ENCODE measurements at places on chromosomes 5 and 9.

DNA sequence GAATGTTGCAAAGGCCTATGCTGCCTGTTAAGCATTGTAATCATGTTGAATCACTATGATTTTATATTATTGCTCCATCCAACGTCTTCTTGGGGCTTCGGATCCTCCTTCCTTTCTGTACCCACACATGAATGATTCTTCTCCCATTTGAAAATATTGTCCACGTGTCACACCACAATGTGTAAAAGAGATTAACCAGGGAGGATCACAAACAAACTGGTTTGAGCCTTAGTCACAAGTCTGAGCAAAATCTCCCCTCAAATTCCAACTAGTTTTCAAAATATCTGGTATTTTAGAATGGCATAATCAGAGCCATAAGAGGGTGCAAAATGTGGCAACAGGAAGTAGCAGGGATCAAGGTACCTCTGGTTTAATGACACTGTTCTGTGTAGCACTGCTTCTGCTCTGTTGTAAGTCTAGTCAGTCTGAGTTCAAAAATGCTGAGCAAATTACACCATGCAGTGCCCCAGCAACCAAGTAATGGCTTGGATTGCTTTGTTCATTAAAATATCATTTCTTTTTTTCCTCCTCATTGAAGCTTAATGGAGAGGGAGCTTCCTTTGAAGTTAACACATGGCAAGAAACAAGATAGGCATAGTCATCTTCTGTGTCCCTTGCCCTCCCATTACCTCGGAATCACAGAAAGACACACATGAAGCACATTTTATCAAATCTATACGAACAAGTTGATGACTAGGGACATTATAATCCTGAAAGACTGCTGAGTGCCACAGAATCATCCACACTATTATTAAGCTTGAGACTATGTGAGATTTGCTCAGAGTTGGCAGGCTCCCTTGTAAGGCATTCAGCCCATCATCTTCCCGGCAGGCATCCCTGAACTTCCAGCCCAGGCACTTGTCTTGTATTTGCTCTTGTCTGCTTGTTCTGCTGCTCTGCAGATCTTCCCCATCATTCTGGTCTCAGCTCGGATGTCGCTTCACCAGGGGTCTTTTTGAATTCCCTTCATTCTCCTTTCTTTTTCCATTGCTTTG, 102.0 kb upstream of the PRLR start:
- DNase-seq, result no peak

- peak; percentile 36 for DNase-seq
These were observed 5.7 kb upstream of the GAPVD1 start for GRCh38 chr9:125255781-125256391.

- DNase-seq, result no peak
These were observed 94.6 kb upstream of the SLC30A5 start for GRCh38 chr5:68999181-68999580.

- no peak for DNase-seq
These were observed 34.1 kb downstream of the CXXC5 start for GRCh38 chr5:139682016-139682975.

GRCh38 chr5:10645146-10645545, 81.3 kb downstream of the ANKRD33B start:
- DNase-seq, result no peak

GRCh38 chr5:133523013-133523658, 89.2 kb downstream of the FSTL4 start:
- no peak for DNase-seq

- no peak for DNase-seq
These were observed 97.4 kb downstream of the FAM114A2 start for GRCh38 chr5:153941265-153941664.

GRCh38 chr9:87751423-87751822, 25.5 kb downstream of the CTSL start:
- DNase-seq, result no peak

GRCh38 chr9:87537625-87538024, 40.0 kb downstream of the DAPK1 start:
- no peak for DNase-seq

- DNase-seq, result no peak
These were observed 781 bp downstream of the NRG2 start for GRCh38 chr5:140042393-140042642.

DNA sequence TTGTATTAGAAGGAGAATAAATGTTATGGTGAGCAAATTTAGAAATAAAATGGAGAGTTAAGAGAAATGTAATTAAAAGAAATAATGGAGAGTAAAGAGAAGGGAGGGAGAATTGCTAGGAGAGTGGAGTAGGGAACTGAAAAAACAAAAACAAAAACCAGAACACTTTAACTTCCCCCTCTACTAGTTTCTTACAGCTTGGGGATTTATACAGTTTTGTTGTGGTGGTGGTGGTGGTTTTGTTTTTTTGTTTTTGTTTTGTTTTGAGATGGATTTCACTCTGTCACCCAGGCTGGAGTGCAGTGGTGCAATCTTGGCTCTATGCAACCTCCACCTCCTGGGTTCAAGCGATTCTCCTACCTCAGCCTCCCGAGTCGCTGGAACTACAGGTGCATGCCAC, 322.4 kb downstream of the TMEM167A start:
- no peak for DNase-seq

- no peak for DNase-seq
These were observed 71.5 kb upstream of the RPS23 start for GRCh38 chr5:82349652-82350051.

- no peak for DNase-seq
These were observed 14.9 kb downstream of the FAM163B start for GRCh38 chr9:133594310-133594709.

DNA sequence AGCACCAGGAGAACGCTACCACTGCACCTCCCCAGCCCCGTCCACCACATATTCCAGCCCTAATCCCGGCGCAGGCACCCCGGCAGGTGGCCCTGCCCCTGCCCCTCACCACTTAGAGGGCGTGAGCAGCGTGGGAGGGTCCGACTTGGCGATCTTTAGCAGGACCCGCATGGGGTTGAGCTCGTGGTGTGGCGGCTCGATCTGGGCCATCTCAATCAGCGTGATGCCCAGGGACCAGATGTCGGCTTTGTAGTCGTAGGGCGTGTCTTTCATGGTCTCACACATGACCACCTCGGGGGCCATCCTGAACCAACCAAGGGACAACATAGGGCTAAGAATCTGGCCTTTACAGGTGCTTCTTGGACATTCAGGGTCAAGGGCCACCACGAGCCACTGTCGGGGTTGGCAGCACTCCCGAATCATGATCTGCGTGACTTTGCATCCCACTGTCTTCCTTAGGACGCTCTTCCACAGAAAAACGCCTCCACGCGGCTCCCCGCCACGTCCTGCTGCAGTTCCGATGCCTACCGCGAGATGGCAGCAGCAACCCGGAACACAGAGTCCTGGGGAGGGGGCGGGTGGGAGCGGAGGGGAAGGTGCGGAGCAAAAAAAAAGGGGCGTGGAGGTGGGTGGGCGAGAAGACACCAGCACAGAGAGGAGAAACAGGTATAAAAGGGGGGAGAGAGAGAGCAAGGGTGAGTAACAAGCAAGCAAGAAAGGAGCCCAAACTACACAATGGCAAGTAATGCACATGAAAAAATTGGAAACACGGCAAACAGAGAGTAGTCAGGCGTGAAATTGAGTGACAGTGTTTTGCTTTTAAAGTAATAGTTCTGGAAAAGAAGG, 81.3 kb downstream of the STK10 start:
- peak; percentile 33 for DNase-seq

DNA sequence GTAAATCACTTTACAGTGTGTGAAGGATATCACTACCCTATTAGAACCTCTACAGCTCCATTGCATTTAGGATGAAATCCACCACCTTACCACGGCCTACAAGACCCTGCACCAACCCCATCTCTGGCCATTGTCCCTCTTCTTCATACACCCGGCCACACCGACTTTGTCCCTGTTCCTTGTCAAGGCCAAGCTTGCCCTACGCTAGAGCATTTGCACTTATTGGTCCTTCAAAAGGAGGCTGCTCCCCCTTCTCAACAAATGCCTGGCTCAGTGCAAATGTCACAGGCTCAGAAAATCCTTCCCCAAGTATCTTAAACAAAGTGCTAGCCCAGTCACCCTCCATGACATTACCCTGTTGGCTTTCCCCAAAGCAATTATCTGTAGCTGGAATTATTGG, 4.1 kb upstream of the HRH2 start:
- no peak for DNase-seq

- no peak for DNase-seq
These were observed 199.8 kb downstream of the SMC2 start for GRCh38 chr9:104293877-104294276.

DNA sequence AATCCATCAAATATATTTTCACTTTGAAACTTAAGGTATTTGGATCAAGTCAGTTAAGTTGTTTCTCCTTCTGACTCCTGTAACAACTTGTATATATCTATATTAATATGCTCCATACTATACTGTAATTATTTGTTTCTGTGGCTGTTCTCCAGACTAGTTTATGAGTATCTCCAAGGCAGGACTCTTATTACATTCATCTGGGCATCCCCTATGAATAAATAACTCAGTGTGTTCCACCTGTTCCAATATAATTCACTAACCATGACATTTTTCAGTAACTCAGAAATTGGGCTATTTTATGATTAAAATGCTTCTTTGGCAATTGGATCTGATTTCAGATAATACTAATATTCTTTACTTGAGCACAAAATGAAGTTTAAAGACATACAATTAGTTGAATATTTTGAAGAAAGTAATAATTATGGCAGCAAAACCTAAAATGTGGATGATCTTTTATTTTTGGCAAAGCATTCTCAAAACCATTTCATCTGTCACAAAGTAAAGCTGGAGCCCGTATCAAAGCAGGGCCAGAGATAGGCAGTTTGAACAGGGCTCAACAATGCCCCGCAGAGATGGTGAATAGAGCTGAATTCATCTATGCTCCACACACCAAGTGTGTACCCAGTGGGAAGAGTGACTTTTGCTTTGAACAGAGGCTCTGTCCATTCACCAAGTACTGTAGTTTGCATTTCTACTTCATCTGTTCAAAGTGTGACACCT, 314.3 kb downstream of the PDE4D start:
- DNase-seq, result no peak

DNA sequence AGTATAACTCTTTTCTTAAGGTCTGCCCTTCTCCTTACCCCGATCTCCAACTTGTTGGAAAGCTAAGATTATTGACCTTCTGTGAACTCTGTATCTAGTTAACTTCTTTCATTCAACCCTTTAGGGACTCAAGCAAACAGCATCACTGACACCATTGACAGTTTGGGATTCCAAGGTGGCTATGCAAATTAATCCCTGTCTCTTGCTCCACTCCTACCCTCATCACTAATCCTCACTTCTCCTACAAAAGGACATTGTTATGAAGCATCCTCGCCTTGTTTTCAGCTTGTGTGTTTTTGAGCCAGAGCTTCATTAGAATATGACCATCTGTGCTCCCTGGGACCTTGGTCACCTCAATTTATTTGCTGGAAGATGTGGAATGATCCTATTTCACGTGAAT, 337.9 kb downstream of the PDE4D start:
- DNase-seq, result no peak

DNA sequence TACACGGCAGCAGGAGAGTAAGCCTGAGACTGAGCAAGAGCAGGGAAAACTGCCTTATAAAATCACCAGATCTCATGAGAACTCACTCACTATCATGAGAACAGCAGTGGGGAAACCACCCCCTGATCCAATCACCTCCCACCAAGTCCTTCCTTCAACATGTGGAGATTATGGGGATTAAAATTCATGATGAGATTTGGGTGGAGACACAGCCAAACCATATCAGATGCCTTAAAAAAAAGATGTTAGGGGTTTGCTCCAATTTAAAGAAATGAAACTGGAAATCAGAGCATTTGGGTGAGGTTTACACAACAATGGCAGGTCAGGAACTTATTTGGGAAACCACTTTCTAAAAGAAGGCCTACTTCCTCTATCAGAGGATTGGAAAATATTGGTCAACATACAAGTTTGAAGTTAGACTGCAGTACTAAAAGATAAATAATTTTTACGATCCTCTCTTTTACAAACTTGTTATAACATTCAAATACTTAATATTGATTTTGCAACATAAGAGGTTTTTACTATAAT, 105.1 kb downstream of the FBN2 start:
- no peak for DNase-seq

- DNase-seq, result peak; percentile 88
These were observed 568.1 kb upstream of the WWC1 start for GRCh38 chr5:167723254-167723871.

GRCh38 chr9:134571946-134572917, 69.4 kb upstream of the COL5A1 start:
- DNase-seq, result no peak

GRCh38 chr9:132516301-132516700, 66.1 kb upstream of the BARHL1 start:
- no peak for DNase-seq

DNA sequence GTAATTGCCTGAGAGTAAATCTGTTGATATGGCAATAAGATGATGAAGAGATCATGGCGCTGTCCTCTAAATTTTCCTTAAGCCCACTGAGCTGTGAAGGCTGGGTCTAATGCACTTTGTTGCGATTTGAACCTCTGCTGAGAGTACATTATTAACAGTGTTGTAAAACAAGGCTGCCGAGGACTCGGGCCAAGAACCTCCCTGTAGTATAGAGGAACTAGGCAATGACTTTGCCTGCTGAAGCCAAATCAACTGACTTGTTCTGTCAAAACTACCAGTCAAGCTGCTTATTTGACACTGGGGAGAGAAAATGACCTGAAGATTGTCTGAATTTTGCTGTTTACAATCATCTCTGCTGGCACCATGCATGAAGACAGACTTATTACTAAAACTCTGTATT, 1154.7 kb downstream of the DTWD2 start:
- no peak for DNase-seq

- no peak for DNase-seq
These were observed 5.8 kb downstream of the ABITRAM start for GRCh38 chr9:108939975-108940374.

GRCh38 chr5:125660231-125660895, 762.8 kb upstream of the GRAMD2B start:
- peak; percentile 24 for DNase-seq

DNA sequence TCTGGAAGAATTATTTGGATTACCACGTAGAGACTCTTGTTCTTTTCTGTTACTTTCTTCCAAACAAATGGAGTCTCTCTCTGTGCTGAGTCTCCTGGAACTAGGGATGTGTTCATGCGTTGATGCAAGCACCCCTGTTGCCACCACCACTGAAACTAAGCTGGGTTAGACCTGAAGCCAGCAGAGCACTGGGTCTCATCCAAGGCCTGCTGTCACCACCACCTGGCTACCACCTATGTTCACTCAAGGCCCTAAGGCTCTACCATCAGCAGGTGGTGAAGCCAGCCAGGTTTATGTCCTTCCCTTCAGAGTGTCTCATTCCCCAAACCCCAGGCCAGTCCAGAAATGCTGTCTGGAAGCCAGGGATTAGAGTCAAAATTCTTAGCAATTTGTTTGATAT, 13.3 kb downstream of the RIC1 start:
- DNase-seq, result no peak
